ENCODE measurements at places on chromosomes 13 and 19. TPM values are rescaled to one million over a fixed set of nuclear protein-coding genes. Genes with fewer than 3 reads are reported as not detected.
A peak's percentile ranks its signal among the peaks of the same experiment; 100 is the strongest.

The C19orf33 gene
- total RNA-seq: 4.3 TPM

The C3 gene
- total RNA-seq: not detected

The SYCN gene
- total RNA-seq: not detected

The FCER2 gene
- total RNA-seq: not detected

The WDR88 gene
- not detected for total RNA-seq

The C5AR2 gene
- total RNA-seq: not detected

The THSD1 gene
- 25.2 TPM for total RNA-seq

The DMKN gene
- total RNA-seq: not detected

The HIPK4 gene
- total RNA-seq: not detected

DNA sequence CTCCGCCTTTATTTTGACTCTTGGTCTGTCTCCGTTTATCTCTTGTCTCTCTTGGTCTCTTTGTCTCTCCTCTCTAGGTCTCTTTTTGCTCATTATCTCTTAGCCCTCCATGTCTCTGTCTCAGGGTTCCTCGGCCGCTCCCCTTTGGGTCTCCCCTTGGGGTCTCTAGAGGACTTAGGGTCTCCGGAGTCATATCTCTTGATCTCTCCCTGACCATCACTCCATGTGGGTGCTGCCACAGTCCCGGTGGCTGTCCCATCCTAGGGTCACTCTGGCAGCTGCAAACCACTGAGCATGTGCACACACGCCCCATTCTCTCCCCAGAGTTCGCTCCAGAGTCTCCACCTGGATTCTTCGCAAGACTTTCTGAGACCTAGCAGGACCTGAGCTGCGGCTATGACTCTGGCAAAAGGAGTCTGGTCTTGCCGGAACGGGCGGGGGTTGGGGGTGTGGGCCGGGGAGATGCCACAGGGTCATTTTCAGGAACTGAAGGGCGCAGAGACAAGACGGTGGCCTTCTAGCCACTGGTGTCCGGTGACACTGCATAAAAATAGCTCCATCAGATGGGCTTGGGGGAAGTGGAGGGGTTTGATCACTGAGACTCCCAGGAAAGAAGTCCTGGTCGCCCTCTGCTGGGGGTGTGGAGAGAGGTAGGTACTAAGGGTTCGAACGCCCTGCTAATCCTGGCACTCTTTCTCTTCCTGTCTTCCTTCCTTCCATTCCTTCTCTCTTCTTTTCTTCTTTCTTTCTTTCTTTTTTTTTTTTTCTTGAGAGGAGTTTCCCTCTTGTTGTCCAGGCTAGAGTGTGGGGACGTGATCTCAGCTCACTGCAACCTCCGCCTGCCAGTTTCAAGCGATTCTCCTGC, 1.2 kb upstream of the KCNA7 start:
- no peak overlapping the region for H3K4me3 ChIP-seq
- DNase-seq: no peak
- no peak overlapping the region for H3K27ac ChIP-seq
- no peaks in the 10 kb centered on the region for H3K36me3 ChIP-seq
- H3K27me3 ChIP-seq: peaks cover 22% of the 10 kb centered on the region

- peak overlapping the region; percentile 56 for H3K27ac ChIP-seq
- no peaks in the 10 kb centered on the region for H3K36me3 ChIP-seq
- peak overlapping the region; percentile 97 for H3K4me3 ChIP-seq
Observed at GRCh38 chr13:52455677-52456041, 381 bp downstream of the CKAP2 start.

- no peak overlapping the region for H3K27ac ChIP-seq
- DNase-seq: no peak
- H3K4me1 ChIP-seq: peaks cover 10% of the 10 kb centered on the region
- no peak overlapping the region for H3K4me3 ChIP-seq
- H3K36me3 ChIP-seq: peaks cover 5% of the 10 kb centered on the region
Observed at GRCh38 chr19:45253396-45254027, 2.4 kb downstream of the MARK4 start.

DNA sequence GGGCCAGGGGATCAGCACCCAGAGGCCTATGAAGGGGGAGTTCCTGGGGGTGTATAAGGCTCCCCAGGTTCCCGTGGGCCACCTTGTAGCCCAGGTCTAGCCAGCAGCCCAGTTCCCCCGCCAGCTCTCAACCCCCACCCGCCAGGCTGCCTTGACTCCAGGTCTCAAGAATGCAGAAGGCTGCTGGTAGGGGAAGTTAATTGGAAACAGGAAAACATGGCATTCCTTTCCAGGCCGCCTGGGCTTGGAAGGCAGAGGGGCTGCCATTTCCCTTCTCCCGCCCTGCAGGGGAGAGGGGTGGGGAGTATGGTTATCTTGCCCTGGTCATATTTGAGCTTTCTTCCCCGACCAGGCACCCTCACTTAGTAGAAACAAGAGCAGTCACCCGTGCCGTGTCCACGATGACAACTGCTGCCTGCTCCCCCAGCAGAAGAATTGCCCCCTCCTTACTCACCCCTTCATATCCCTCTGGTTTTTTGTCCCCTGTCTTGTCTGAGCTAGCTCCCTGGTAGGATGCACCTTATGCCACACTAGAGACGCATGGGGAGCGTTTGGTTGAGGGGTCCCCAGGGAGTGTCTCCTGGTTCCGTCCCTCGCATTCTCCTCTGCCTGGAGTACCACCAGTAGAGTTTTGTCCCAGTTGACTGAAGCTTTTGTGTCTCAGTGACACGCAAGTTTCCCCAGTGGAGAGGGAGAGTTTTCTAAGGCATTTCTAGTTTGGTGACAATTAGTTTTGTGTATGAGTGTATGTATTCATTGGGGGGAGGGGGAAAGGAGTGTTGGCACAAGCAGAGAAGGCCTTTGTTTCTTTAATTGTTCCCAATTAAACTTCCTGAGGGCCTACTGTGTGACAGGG, 4.5 kb downstream of the BICRA start:
- H3K27ac ChIP-seq: peak overlapping the region; percentile 66
- peaks cover 5% of the 10 kb centered on the region for H3K36me3 ChIP-seq
- H3K4me3 ChIP-seq: no peak overlapping the region
- DNase-seq: peak; percentile 76
- peaks cover 28% of the 10 kb centered on the region for H3K4me1 ChIP-seq
- no peaks in the 10 kb centered on the region for H3K27me3 ChIP-seq

GRCh38 chr19:38033658-38034491, 126.9 kb downstream of the SIPA1L3 start:
- H3K27ac ChIP-seq: no peak overlapping the region
- peaks cover 12% of the 10 kb centered on the region for H3K4me1 ChIP-seq
- DNase-seq: no peak
- H3K4me3 ChIP-seq: no peak overlapping the region
- H3K27me3 ChIP-seq: no peaks in the 10 kb centered on the region
- H3K36me3 ChIP-seq: no peaks in the 10 kb centered on the region

GRCh38 chr13:30679483-30680330, 55.6 kb upstream of the ALOX5AP start:
- H3K4me1 ChIP-seq: peaks cover 6% of the 10 kb centered on the region
- no peaks in the 10 kb centered on the region for H3K36me3 ChIP-seq
- no peak overlapping the region for H3K4me3 ChIP-seq
- H3K27ac ChIP-seq: no peak overlapping the region
- no peaks in the 10 kb centered on the region for H3K27me3 ChIP-seq
- peak; percentile 58 for DNase-seq

GRCh38 chr19:18985257-18985656, 44.2 kb upstream of the HOMER3 start:
- H3K27me3 ChIP-seq: peaks cover 8% of the 10 kb centered on the region
- DNase-seq: peak; percentile 92
- peak overlapping the region; percentile 30 for H3K27ac ChIP-seq

DNA sequence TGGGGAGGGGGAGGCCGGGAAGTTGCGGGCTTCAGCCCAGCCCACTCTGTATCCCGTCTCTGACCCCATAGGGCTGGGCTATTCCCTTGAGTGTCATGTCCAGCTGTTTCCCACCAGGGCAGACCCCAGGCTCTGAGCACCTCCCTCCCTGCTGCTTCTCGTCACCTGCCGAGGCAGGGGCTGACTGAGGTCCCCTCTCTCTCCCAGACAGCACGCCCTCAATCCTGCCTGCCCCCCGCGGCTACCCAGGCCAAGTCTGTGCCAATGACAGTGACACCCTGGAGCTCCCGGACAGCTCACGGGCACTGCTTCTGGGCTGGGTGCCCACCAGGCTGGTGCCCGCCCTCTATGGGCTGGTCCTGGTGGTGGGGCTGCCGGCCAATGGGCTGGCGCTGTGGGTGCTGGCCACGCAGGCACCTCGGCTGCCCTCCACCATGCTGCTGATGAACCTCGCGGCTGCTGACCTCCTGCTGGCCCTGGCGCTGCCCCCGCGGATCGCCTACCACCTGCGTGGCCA, 625 bp downstream of the F2RL3 start:
- H3K4me3 ChIP-seq: no peak overlapping the region
- no peaks in the 10 kb centered on the region for H3K27me3 ChIP-seq
- no peak for DNase-seq

- DNase-seq: no peak
- H3K27me3 ChIP-seq: no peaks in the 10 kb centered on the region
- no peak overlapping the region for H3K4me3 ChIP-seq
- H3K27ac ChIP-seq: no peak overlapping the region
- no peaks in the 10 kb centered on the region for H3K36me3 ChIP-seq
Observed at GRCh38 chr19:7722231-7722651, 9.7 kb downstream of the CLEC4G start.

DNA sequence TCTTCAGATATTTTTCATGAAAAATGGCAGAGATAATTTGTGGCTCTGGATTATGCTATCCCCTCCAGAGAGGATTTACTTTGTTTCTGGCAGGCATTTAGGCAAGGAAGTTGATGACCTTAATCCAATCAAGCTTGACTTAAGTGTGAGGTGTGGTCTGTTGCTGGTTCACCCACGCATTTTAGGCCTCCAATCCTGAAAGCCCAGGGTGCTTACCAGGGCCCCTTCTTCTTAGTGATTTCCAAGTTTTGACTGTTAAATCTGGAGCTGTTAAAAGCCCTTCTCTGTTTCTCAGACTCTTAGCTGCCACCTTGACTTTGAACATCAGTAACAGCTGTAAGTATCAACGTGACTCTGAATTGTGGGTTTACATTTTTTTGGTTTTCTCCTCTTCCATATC, 161.8 kb downstream of the DNAJC15 start:
- DNase-seq: no peak
- H3K4me1 ChIP-seq: no peaks in the 10 kb centered on the region
- H3K27me3 ChIP-seq: no peaks in the 10 kb centered on the region
- H3K4me3 ChIP-seq: no peak overlapping the region
- no peaks in the 10 kb centered on the region for H3K36me3 ChIP-seq

- H3K36me3 ChIP-seq: peaks cover 23% of the 10 kb centered on the region
- no peak for DNase-seq
- H3K4me3 ChIP-seq: no peak overlapping the region
- no peaks in the 10 kb centered on the region for H3K4me1 ChIP-seq
- H3K27me3 ChIP-seq: no peaks in the 10 kb centered on the region
- no peak overlapping the region for H3K27ac ChIP-seq
Observed at GRCh38 chr13:113458253-113459065, 5.2 kb upstream of the ADPRHL1 start.

DNA sequence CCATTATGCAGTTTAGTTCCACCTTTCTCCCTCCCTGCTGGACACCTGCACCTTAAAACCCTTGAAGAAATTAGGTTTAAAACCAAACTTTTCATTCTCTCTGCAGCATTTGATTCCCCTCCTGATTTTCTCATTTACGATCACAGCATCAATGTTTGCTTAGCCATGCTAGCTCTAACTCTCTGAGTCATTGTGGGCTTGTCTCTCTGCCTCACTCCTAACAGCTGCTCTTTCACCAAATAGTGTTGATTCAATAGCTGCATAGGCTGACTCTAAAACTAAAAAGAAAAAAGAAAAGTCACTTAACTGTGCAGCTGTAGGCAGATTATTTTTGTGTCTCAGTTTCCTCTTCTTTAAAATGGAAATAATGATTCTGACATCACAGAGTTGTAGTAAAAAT, 1124.9 kb downstream of the DIAPH3 start:
- no peaks in the 10 kb centered on the region for H3K27me3 ChIP-seq
- no peak overlapping the region for H3K4me3 ChIP-seq

DNA sequence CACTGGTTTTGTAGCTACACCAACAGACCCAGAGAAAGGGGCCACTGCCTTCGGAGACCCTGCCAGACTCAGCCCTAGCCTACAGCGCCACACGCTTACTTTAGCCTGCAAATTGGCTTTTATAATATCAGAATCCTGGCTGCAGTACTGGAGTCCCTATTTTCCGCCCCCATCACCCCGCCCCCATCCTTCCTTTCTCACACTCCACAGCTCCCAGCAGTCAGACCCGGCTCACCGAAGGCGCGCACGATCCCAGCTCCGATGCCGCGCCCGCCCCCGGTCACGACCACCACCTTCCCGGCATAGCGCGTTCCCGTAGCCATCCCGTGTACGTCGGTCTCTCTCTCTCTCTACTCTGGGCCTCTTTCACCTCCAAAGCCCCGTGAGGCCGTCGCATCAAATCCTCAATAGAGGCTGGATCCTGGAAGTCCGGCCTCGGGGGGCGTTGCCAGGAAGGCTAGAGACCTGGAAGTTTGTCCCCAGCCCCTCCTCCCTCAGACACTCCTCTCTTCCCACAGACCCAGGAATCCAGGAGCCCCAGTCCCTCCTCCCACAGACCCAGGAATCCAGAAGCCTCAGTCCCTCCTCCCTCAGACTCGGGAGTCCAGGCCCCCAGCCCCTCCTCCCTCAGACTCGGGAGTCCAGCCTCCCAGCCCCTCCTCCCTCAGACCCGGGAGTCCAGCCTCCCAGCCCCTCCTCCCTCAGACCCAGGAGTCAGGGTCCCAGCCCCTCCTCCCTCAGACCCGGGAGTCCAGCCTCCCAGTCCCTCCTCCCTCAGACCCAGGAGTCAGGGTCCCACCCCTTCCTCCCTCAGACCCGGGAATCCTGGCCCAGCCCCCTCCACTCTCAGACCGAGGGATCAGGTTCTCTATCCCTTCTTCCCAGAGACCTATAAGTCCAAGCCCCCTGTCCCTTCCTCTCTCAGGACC, at the start of gene HSD17B14:
HSD17B14 (minus strand) TSS at position 403 of the 929 bp plus-strand sequence; CDS start at position 323, 80 bp downstream.
- peaks cover 5% of the 10 kb centered on the region for H3K4me1 ChIP-seq
- peak; percentile 78 for DNase-seq
- peak within 1 kb of the TSS; percentile 57 for H3K4me3 ChIP-seq
- H3K36me3 ChIP-seq: peaks cover 4% of the 10 kb centered on the region
- H3K27me3 ChIP-seq: no peaks in the 10 kb centered on the region
- H3K27ac ChIP-seq: peak within 1 kb of the TSS; percentile 55

DNA sequence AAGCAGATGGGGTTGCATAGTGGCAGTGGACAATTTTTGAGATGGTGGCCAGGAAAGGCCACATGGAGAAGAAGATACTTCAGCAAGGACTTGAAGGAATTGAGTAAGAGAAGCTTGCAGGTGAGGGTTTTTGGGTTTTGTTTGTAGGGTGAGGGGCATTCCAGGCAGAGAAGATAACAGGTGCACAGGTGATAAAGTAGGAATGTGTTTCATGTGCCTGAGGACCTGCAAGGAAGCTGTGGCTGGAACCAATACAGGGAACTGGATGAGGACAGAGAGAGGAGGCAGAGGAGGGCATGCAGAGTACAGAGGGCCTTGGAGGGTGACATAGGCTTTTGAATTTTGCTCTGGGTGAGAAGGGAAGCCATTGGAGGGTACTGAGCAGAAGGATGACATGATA, 314.5 kb downstream of the KLF12 start:
- H3K27ac ChIP-seq: no peak overlapping the region
- H3K4me1 ChIP-seq: no peaks in the 10 kb centered on the region
- H3K27me3 ChIP-seq: no peaks in the 10 kb centered on the region

DNA sequence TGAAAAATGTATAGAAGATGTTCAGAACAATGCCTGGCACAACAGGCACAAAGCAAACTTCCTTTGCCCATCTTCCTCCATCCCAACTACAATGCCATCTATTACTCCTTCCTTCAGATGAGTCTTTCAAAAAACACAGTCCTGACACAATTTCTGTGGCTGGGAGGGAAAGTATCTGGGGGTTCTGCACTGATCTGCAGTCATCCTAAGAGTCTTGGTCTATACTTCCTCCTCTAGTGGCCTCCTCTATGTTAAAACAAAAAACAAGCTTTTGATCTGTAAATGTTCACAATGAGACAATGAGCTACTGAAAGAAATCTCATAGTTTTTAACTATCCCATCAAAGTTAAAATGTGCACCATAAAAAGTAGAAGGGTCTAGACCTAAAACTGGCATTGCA, 44.8 kb downstream of the USP12 start:
- H3K4me1 ChIP-seq: peaks cover 11% of the 10 kb centered on the region
- no peak for DNase-seq
- H3K27ac ChIP-seq: no peak overlapping the region
- H3K4me3 ChIP-seq: no peak overlapping the region
- no peaks in the 10 kb centered on the region for H3K27me3 ChIP-seq
